ENCODE measurements at places on chromosomes 16 and 17. TPM values are rescaled to one million over a fixed set of nuclear protein-coding genes. Genes with fewer than 3 reads are reported as not detected.

Gene ZFHX3
- total RNA-seq = 12.6 TPM

Gene TMEM100
- 24.3 TPM for total RNA-seq

Gene ABCC6
- total RNA-seq = 2.0 TPM

Gene ARRB2
- total RNA-seq = 43.5 TPM

DNA sequence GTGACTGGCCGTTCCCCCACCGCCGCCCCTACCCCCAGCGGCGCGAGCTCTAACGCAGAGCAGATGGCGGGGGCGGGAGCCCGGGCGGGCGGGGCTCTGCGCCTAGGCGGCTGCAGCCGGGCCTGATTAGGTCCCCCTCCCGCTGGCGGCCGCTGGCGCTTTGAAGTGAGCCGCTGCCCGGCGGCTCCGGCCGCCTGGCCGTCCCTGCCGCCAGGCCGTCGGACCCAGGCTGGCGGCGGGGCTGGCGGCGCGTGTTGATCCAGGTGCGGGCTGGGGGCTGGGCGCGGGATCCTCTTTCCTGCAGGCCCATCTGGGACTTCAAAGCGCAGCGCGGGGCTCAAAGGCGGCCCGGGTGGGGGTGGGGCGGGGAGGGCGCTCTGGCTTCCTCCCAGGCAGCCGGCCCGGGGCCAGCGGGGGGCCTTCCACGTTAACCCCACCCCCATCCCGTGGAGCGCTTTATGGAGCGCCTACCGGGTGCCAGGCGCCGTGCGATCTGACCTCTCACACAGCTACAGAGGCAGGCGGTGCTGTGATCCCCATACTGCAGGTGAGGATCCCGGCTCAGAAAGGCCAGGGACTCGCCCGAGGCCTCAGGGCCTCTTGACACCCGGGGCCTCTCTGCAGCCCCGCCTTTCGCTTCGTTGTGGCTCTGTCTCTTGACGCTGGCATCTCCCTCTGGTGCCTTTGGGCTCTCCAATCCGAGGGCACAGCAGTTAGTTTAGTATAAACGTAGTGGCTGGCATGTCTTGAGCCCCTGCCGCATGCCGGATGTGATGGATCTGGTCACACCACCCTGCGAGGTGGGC, 80.0 kb upstream of the NKD1 start:
- no peak for DNase-seq

GRCh38 chr17:39579318-39580081, 28.2 kb downstream of the NEUROD2 start:
- peak; percentile 72 for DNase-seq

GRCh38 chr16:78890373-78890895, 710.1 kb downstream of the MAF start:
- no peak for DNase-seq

GRCh38 chr17:40678902-40679522, 14.0 kb upstream of the KRT222 start:
- DNase-seq = no peak

Gene LCMT1
- 30.4 TPM for total RNA-seq

Gene CRISPLD2
- 58.3 TPM for total RNA-seq

Gene UNC13D
- total RNA-seq = 22.1 TPM

DNA sequence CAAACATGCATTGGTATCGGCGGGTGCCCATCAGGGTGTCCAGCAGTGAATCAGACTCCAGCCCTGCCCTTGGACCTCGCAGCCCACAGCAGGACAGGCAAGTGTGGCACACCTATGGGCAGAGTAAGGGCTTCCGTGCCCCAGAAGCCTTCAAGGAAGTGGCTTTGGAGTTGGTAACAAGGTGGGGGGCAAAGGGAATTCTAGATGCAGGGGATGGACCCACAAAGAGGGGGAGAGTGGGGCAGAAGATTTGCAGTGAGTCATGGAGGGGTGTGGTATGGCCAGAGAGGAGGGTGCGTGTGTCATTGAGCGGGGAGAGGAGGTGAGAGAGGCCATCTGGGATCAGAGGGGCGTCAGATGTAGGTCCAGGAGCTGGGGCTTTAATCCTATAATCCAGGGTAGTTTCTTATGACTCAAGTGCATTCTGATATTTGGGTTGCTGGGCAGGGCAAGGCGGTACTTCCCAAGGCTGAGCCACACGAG, 8.5 kb upstream of the SPNS2 start:
- no peak for DNase-seq

GRCh38 chr16:10607157-10607556, 26.8 kb upstream of the EMP2 start:
- no peak for DNase-seq

- no peak for DNase-seq
These were observed 417.6 kb upstream of the DYNLRB2 start for GRCh38 chr16:80123189-80123588.

DNA sequence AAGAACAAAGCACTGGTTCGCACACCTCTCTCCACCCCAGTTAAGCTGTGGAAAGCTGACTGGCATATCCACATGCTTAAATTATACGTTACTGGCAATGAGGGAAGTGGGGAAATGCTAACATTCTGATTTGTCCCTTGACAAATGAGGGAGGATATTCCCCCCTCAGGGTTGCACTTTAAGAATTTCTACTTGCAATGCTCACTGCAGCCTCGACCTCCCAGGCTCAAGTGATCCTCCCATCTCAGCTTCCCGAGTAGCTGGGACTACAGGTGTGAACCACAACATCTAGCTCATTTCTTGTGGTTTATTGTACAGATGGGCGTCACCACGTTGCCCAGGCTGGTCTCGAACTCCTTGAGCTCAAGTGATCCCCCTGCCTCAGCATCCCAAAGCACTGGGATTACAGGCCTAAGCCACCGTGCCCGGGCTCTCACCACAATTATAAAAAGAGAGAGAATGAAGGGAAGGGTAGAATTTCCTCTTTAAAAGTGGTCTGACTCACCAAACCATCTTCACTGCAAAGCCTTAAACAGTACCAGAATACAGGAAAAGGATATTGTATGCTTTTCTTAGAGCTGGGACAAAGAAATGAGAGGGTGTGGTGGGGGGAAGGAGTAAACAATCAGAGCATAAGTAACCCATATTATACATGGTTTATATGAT, 38.9 kb downstream of the KANSL1 start:
- no peak for DNase-seq

DNA sequence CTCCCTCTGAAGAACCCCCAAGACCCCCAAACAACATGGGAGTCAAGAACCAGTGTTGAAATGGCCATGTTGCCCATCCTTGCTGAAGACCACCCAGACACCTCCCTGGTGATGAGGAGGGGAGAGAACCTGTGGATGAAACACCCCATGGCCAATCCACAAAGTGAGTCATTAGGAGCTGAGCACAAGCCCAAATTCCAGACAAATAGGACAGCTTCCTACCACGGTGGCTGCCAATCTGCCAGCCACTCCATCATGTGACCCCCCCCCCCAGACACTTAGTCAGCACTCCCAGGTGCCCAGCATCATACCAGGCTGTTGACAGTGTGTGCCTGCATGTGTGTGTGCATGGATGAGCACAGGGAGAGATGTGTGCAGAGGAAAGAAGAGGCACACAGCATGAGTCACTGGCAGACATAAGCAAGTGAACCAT, 26.4 kb upstream of the RPL38 start:
- no peak for DNase-seq

GRCh38 chr17:81716674-81716996, 4.6 kb downstream of the SLC25A10 start:
- no peak for DNase-seq

GRCh38 chr17:58083491-58084316, 485 bp downstream of the DYNLL2 start:
- DNase-seq = peak; percentile 84

Measured in left cardiac atrium (tissue), 4 donors.